ENCODE measurements at places on chromosomes 2 and 18. TPM values are rescaled to one million over a fixed set of nuclear protein-coding genes. Genes with fewer than 3 reads are reported as not detected.

CHCHD5 gene
- total RNA-seq: 42.9 TPM

CFAP65 gene
- 1.7 TPM for total RNA-seq

PLCL1 gene
- not detected for total RNA-seq

ITGA6 gene
- 34.6 TPM for total RNA-seq

TANC1 gene
- total RNA-seq: 3.4 TPM

UGT1A5 gene
- total RNA-seq: not detected

GRCh38 chr18:22391407-22392345 lies 26.0 kb downstream of the CTAGE1 start:
- no peak for DNase-seq

DNA sequence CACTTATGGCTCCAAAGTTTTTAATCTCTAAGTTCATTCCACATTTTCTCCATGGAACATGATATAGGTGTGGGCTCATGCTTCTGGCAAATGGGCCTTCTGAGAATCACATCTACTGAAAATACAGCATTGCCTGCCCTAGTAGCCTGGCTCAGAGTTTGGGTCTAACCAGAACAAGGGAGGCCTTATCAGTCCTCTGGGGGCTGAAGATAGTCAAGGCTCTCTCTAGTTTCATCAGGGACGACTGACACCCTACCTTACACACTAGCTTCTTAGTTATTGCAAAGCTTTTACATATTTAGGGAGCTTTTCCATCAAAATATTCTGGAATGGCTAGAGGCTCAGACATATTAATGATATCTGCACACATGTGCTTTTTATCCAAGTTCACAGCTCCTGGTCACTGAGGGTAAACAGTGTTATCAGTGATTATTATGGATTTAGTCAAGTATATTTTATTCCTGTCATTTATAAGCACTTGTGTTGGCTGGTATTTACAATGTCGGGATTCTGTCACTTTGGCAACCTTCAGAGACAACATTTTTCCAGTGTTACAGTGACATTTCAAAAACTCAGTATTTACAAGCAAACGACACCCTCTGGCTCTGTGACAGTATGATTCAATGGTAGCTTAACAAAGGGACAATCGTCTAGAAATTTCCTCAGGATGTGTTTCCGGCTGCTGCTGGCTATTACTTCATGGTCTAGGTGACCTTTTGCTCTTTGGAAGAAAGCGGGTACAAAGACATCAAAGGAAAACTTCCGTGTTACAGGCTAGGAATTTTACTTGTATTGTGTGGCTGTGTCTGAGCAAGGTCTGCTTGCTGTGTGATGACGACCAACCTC lies 200.6 kb downstream of the TCF4 start:
- DNase-seq: no peak

DNA sequence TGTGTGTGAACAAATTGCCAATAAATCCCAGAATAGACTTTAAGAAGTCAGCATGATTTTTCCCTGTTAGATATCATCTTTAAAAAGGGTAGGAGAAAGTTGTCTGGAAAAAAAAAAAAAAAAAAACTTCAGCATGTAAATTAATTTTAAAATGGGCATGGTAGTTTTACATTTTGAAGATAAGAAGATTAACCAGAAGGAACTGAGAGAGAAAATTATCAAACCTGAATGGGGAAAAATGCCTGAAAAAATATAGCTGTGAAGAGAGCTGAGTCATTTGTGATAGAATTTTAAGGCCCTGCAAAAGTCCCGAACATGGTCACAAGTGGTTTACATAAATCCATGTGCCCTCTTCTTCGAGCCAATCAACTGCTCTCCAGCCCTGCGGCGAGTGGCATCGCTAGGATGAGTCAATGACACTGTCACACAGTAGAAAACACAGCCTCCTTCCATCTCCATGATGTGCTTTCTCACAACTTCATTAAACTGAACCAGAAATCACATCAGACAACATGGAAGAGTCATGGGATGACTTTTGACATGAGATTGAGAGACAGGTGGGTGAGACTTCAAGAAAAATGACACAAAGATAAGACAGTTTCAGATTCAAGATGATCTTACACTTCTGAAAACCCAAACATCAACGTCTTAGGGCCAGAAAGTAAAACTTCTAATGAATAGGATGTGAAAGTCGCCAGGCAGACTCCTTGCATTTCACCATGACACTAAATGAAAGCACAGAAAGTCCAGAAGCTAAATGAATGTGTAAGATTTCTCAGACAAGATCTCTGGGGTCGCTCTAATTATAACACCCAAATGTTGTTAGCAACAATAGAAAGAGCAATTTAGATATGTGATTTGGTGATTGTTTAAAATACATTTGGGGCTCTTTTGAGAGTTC lies 273.0 kb upstream of the ID2 start:
- no peak for DNase-seq

DNA sequence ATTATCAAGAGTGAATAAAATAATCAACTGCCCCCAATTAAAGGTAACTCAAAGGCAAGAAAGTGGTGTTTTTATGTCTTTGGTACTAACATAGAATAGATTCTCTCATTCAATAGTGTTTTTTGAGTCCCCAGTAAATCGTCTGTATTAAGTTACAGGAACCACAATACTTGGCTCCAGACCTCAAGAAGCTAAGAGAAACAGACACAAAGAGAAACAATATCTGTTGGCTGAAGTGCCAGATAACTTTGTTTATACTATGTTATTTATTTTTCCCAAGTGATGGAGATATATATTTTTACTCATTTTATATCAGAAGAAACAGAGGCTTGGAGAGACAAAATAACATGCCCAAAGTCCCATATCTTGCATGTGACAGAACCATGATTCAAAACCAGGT lies 201.7 kb upstream of the HNRNPA3 start:
- no peak for DNase-seq

GRCh38 chr18:64851726-64852125 lies 702.8 kb upstream of the LINC00305 start:
- no peak for DNase-seq

DNA sequence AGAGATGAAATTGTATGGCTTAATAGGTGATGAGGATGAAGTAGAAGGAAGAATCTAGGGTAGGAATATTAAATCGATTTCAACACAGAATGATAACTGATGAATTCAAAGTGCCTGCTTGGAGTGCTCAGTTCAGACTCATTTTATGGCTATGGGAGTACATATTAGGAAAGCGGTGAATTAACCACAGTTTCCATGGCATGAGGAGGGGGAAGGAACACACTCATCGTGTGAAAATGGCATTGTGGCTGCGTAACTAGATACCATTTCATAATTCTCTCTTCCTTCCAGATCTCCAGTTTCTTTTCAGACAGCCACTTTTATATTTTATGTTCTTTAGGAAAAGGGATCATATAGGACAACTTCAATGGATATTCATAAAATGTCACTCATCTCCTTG lies 232.3 kb upstream of the KCNJ3 start:
- no peak for DNase-seq

DNA sequence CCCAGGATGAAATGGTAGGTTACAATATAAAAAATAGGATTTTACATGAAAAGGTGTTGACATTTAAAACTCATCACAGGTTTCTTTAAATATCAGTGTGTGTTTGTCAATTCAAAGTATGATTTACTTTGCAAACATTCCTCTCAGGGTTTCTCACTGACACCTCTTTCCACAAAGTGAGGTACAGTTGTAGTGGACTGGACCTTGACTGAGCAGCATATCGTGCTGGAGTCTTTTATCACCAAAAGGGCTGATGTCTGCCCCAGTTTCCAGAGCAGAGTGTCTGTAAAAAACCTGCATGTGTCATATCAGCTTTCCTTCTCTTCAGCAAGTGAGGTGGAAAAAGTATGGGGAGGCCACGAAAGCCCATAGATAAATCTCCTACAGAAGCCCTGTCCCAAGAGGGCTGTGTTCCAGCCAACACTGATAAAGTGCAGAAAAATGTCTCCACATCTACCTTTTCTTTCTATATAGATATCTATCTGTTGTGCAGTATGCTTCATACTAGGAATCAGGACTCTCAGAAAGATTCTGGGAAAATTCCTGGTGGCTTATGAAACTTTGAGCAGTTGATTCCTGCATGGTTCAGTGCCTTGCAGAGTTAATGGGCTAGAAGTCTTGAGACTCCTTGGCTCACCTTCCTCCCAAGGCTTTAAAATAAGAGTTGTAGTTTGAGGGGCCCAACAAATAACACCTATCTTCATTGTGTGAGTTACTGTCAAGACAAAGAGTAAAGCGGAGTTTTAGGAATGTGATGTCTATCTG lies 6.9 kb downstream of the ACYP2 start:
- DNase-seq: no peak

DNA sequence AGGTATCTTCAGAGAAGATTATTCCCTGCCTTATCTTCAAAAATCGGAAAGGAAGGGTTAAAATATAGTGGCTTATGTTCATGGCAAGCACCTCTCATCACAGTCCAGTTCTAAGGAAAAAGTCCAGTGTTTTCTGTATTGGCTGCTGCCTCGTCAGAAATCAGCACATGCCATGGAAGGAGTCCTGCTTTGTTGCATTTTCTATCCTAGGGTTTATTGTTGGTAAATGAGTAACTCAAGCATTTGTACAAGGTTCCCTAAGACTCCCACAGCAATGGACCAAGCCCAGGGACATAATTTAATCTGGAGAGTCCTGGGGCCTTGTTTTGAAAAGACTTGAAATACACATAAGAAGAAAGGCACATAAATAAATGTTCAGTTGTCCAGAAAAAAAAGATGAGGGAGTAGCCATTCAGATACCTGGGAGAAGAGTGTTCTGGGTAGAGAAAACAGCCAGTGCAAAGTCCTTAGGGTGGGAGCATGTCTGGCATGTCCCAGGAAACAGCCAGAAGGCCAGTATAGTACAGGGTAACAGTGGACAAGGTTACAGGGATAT lies 26.4 kb downstream of the NBEAL1 start:
- DNase-seq: no peak

DNA sequence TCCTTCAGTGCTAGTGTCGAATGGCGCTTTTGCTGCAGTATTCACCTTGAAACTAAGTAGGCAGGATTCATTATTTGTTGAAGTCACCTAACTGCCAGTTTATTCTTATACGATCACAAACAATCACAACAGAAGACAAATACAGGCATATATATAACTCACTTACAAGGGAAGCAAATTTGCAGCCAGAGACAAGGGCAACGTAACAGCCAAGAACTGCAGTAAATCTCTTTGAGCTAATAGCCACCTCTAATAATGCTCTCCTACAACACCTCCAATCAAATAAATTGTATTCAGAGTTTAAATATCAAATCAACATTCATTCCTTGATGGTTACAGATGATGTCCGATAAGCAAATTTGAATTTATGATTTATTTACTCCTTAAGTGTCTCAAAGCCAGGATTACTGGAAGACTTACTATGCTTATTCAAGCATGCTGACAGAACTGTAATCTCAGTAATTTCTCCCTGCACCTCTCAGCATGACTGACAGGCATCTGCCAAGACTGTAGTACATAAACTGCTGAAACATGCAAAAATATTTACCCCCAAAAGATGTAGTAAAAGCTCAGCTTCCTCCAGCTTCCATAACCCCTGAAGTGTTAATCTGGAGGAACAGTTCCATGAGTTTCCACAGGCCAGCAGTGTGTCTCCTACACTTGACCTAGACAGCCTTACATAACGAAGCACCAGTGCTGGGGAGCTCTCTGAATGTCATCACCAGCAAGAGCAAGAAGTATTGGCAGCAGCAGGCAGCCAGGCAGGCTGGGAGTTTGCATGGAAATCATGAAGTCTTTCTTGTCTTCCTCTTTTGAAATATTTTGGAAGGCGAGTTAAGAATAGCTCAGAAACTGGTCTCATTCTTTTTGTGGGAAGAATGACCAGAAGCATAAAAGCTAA lies 20.9 kb upstream of the SCN1A start:
- DNase-seq: no peak

- no peak for DNase-seq
These were observed 155.2 kb upstream of the COL3A1 start for GRCh38 chr2:188819011-188819410.

DNA sequence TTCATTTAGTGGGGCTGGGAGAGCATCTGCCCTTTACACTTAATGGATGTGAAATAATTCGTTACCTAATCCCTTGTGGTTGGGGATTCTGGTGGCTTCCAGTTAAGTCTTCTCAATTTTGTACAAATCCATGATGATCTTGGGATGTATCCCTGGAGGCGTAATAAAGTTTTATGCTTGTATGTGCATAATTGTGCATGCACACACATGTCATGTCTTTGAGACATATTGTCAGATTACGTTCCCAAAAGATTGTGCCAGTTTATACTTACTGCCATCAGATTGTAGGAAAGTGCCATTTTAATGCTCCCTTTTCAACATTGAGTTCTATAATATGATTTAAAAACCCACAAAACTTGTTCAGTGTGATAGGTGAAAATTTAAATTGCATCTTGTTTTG lies 60.8 kb downstream of the CHRNA1 start:
- no peak for DNase-seq

GRCh38 chr2:113887009-113887792 lies 2.7 kb upstream of the ACTR3 start:
- no peak for DNase-seq

- peak; percentile 72 for DNase-seq
These were observed 409.6 kb upstream of the TMEFF2 start for GRCh38 chr2:192604295-192604694.

DNA sequence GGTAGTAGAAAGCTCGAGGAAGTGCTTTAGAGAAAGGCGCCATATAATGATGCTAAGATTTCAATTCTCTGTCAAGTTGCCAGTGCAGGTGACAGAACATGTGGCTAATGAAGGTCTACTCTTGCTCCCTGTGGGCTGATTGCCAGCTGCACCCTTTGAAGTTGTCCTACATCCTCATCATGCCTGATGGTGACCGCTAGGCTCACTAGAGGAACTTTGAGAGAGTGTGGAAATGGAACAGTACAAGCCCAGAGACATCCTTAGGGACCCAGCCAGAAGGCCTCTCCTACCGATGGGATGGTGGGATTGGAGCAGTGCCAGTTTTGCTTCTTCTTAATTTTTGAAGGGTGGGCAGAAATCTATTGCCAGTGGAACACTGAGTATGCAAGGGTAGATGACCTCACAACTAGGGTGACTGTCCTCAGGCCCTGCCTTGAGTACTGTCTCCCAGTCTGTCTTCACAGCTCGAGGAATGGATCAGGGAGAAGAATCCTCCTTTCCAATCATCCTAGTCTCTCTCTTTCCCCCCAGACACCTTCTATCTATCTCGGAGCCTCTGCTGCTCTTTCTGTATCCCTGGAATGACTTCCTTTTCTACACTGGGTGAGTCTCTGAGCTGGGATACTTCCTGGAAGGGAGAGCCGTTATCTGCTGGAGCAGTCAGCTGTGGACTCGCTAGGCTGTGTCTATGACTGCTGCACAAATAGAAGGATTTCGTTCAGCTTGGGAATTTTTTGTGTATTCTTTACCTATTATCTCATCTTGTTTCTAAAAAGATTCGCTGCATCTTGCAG lies 33.5 kb downstream of the LGALSL start:
- peak; percentile 52 for DNase-seq

DNA sequence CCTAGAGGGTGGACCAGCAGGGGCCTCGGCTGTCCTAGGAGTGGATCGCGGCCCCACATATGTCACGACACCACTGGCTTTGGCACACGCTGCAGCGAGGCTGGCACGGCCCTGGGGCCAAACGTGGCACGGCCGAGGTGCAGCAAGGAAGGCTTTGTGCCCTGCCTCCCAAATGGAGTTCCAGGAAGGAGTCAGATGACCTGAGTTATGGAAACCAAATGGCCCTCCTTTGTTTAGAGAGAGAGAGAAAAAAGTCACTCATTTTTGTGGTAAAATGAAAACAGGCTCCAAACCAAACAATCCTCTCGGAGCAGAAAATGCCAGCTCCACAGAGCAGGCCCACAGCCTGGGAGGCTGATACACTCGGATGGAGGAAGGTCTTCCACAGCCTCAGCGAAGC lies 105.6 kb downstream of the ANTXR1 start:
- DNase-seq: peak; percentile 30
